ENCODE measurements at places on chromosomes 4 and X.

DNA sequence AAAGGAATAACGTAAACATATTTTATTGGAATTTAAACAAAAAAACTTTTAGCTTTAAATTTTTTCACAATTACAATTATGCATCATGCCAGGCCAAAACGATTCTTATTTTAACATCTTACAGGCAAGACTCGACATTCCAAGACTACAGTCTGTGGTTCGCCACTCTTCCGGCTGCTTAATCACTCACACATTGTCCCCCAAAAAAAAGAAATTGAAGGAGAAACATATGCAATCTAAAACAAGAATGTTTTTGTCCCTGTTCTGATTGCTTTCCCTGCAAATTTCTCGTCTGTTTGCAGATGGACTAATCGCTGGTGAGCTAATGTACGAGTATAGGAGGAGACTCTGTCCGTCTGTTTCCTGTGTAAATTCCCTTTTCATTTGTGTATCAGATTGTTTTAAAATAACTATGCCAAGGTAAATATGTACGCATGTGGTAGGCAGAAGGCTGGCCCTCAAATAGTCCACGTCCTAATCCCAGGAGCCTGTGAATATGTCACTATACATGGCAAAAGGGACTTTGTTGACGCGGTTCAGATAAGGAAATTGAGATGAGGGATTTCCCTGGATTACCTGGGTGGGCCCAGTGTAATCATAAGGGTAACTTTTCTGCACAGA is 37.7 kb upstream of the MTNR1A start:
- DNase-seq, result no peak

GRCh38 chrX:13803116-13803515 is 13.8 kb downstream of the GPM6B start:
- DNase-seq, result no peak

DNA sequence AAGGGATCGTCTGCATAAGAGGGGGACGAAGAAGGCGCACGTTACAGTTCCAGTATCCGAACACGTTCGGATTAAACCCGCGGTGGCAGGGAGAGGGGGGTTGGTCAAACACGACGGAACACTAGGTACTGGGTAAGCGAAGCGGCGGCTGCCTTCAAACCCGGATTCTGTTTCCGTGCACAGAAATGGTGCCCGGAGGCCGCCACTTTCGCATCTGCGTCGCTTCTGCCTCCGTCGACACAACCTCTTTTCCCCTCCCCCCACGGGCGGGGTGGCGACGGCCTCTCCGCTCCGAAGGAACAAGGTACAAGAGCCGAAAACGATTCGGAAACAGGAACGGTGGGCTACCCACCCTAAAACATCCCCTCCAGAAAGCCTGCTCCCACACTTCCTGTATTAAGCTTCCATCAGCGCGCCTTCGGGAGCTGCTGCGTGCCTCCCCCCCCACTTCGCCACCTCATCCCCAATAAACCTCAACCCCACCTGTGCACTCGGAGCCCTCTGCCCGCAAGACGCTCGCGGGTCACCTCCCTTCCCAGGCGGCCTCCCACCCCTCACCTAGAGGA is 667 bp downstream of the G3BP2 start:
- peak; percentile 67 for DNase-seq

- no peak for DNase-seq
These were observed 787.9 kb upstream of the GALNTL6 start for GRCh38 chr4:171025343-171025742.

- no peak for DNase-seq
These were observed 84.7 kb downstream of the SCD5 start for GRCh38 chr4:82713856-82714255.

DNA sequence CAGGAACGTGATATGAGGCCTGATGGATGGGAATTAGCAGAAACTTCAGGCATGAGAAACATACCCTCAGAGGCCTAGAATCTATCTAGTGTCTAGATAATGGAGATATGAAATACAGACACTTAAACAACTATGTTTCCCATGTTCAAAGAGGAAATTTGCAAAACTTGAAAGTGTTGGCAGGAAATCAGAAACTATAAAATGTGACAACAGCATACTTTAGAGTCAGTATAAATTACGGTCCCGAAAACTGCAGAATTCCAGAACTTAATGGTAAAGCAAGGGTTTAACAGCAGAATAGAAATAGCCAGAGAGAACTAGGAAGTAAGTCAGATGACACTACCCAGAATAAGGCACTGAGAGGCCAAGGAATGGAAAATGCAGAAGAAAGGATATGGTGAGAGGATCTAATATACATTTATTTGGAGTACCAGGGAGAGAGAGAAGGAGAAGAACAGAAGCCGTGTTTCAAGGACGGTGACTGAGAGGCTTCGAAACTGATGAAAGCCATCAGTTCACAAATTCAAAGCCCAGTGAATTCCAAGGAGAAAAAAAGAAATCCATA is 7.4 kb downstream of the HTT-AS start:
- DNase-seq, result no peak

- DNase-seq, result no peak
These were observed 32.8 kb upstream of the IL13RA1 start for GRCh38 chrX:118694638-118695037.

GRCh38 chrX:96182366-96182765 is 502.3 kb upstream of the DIAPH2 start:
- no peak for DNase-seq

DNA sequence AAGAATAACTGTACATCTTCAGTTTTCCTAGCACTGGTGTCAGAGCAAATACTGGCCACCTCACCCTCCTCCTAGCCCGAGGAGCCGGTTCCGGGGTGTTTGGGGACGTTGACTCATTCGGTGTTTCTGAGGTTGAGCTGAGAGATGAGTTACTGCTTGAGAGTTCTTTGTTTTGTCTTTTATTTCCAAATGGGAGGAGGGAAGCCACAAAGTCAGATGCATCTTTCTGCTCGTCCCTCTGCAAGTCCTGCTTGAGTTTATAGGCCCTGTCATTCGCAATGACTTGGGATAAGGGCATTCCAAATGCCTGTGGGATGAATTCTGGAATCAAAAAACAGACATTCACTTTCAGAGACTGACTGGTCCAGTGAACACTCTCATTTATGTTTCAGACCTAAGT is 77.5 kb downstream of the HCCS start:
- DNase-seq, result no peak

- DNase-seq, result no peak
These were observed 760.0 kb downstream of the FSTL5 start for GRCh38 chr4:161403781-161404180.

DNA sequence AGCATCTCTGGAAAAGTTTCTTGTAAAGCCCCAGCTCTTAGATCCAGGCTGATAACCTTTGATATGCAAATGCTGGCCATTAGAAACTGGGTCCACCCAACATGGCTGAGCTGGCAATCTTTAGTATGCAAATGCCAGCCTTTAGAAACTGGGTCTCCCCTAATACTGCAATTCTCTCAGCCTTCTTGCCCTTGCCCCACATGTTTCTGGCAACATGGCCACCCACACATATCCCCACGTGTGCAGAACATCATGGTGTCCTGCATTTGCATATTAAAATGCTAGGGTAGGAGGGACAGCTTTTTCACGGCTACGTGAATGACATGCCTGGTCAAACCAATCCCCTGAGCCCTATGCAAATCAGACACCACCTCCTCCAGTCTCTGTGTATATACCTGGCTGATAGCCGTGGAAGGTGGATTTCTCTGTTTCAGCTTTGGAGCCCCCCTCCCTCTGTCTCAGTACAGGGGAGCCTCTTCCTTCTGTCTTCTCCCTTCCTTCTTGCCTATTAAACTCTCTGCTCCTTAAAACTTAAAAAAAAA is 344.0 kb upstream of the NWD2 start:
- DNase-seq, result no peak

- no peak for DNase-seq
These were observed 21.2 kb downstream of the HERC3 start for GRCh38 chr4:88613417-88613875.

- no peak for DNase-seq
These were observed 118.9 kb upstream of the PCDH7 start for GRCh38 chr4:30601070-30601865.

DNA sequence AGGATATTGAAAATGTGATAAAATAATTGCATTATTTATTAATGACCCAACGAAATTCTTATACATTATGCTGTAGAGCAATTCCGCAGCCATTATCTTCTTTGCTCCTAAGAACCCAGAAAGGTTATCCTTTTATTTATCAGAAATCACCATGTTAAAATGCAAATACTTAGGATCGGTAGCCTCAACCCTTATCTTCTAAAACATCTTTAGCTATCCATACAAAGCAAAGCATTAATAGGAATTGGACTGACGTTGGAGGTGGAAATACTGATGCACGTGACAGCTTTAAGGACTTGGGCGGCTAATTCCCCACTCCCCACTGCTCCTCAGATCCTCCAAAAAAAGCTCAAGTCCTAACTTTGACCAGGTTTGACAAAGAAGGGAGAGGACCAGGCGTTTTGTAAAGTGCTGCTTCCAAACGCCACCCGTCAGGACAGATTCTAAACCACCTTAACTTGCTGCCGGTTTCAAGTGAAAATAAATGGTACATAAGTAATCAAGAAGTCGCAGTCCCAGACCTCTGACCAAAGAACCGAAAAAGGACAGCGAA is 539 bp upstream of the SPCS3 start:
- DNase-seq, result no peak

DNA sequence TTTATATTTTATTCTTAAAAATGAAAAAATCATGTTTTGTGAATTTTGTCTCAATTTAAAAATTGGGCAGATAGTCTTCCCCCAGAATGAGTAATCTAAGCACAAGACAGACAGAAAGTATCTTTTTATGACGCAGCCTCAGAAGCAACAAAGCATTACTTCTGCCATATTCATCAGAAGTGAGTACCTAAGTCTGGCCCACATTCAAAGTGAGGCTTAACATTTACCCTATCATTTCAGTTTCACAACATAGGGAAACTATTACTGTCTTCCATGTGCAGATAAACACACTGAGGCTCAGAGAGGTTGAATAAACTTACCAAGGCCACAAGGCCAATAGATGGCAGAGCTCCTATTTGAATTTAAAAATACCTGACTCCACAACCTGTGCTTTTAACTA is 4.4 kb upstream of the PRDX4 start:
- DNase-seq, result peak; percentile 39

GRCh38 chr4:81531410-81531809 is 59.7 kb upstream of the RASGEF1B start:
- DNase-seq, result no peak

DNA sequence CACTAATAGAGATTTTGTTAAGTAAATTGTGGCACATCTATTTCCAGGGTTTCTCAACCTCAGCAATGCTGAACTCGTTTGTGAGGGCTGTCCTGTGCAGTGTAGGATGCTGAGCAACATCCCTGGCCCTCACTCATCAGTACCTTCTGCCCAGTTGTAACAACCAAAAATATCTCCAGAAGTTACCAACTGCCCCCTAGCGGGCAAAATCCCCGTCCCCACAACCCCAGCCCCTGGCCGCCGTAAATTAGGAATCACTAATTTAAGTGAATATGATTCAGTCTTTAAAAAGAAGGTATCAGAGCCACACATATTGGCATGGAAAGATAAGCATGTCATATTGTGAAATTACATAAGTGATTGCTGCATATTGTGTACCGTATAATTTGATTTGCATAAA is 123.4 kb downstream of the ASB9 start:
- DNase-seq, result no peak

- no peak for DNase-seq
These were observed 54.6 kb downstream of the FNIP2 start for GRCh38 chr4:158823461-158823873.

- no peak for DNase-seq
These were observed 88.0 kb downstream of the ATP11C start for GRCh38 chrX:139844884-139845283.

- no peak for DNase-seq
These were observed 861.1 kb upstream of the IGFBP7 start for GRCh38 chr4:57971261-57971660.

DNA sequence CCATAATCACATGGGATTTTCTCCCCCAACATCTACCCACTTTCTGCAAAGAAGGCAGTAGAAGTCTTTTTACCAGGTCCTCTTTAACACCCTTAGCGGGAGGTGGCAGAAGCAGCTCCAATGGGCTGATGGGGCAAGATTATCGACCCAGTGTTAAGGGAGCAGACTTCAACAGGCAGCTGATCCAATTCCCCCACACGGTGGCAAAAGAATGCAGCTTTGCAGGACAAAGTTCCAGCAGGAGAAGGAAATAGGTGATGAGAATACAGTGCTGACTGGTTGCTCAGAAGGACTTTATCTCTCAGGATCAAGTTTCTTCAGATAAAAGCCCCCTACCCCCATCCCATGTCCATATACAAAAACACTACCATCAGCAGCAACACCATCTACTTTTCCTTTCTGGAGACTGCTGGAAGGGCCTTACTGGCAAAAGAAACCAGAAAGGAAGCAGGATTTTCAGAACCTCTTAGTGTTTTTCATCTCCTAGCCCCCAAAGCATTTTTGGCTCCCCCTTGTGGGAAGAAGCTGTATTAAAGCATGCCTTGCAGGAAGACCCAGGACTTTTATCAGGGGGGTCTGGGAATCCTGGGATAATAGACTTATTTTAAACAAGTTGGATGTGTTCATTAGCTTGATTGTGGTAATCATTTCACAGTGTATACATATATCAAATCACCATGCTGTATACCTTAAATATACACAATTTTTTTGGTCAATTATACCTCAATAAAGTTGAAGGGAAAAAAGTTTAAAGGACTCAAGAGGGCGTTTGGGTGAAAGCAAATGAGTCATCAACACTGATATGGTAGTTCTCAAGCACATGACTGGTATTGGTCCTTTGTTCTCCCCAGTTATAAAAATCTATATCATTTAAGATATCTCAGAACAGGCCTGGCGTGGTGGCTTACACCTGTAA is 146.4 kb downstream of the GPC3 start:
- peak; percentile 22 for DNase-seq

GRCh38 chrX:69429339-69430015 is 74.6 kb upstream of the NALF2 start:
- no peak for DNase-seq

- DNase-seq, result no peak
These were observed 176.3 kb downstream of the ENOX2 start for GRCh38 chrX:130726661-130727060.

GRCh38 chr4:113499696-113500095 is 261.8 kb downstream of the CAMK2D start:
- no peak for DNase-seq

DNA sequence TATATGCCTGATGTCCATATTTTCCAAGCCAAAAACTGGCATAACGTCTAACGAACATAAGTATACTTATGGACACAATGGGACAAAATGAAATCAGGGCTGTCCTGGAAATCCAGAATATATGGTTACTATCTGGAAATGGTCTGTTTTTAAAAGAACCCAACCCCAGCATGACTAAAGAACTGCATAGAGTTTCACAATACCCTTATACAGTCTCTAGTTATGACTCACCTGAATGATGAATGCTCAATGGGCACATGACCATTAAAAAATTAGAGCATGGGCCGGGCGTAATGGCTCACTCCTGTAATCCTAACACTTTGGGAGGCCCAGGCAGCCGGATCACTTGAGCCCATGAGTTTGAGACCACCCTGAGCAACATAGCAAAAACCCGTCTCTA is 31.8 kb downstream of the AMMECR1 start:
- no peak for DNase-seq

DNA sequence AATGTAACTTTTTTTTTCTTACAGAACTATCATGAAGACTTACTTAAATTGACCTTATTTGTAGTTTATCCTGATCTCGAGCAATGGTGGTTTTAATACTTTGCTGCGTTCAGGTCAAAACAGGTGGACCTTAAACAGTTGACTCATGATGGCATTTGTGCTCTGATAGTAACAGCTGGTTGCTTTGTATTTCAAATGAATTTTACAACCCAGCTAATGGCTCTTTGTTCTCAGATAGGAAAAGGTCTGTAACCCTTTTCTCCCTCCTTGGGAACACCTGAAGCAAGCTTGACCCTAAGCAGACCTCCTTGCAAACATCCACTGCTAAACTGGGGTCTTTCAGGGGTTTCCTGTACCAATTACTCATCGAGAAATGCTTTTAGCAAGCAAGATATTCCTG is 79.2 kb downstream of the F11 start:
- DNase-seq, result no peak
